ENCODE measurements at places on chromosomes 7 and 10. TPM values are rescaled to one million over a fixed set of nuclear protein-coding genes. Genes with fewer than 3 reads are reported as not detected.
A peak's percentile ranks its signal among the peaks of the same experiment; 100 is the strongest.

The NRG3 gene
- not detected for total RNA-seq

The ABCB4 gene
- total RNA-seq, result not detected

GRCh38 chr7:4633012-4633411, 49.1 kb upstream of the FOXK1 start:
- no peaks in the 10 kb centered on the region for H3K27me3 ChIP-seq
- no peak for DNase-seq
- H3K27ac ChIP-seq, result no peak overlapping the region

DNA sequence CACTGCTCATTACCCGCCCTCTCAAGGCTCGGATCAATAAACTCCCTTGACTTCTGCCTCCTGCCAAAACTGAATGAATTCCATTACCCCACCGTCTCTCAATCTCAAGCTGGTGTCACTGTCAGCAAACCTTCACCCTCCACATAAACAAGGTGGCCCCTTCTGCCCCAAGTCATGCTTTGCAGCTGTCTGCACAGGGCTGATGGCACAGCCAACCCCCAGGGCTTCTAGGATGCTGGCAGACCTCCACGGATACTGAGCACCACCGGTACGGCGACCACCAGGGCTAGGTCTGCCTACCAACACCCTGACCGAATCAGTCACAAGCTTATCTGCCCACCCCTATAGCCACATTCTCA, 46.1 kb downstream of the PARD3 start:
- no peaks in the 10 kb centered on the region for H3K4me1 ChIP-seq
- no peak overlapping the region for H3K27ac ChIP-seq
- no peaks in the 10 kb centered on the region for H3K36me3 ChIP-seq
- no peak overlapping the region for H3K4me3 ChIP-seq
- H3K27me3 ChIP-seq, result peaks cover 8% of the 10 kb centered on the region
- DNase-seq, result no peak

DNA sequence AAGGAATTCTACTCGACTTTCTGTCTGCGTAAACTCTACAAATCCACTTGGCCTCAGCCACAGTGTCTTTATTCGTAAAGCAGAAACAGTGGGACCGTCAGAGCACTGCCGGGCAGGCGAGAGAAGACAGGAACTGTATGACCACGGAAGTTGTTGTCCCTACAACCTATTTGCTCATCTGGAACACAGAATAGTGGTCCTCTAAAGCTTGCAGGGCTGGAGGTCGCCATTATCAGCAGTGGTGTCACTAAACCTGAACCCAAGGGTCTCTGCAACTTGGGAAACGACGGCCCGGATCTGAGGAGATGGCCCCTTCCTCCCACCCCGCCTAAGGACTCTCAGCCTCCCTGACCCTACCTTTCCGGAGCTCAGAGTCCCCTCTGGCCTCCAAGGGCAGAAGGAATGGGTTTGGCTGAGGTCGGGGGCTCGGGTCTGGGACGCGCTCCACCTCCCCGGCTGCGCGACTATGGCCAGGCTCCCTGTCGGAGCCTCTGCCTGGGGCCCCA, 442 bp downstream of the STYXL1 start:
- H3K4me1 ChIP-seq, result peaks cover 39% of the 10 kb centered on the region
- H3K36me3 ChIP-seq, result peaks cover 37% of the 10 kb centered on the region
- peak overlapping the region; percentile 96 for H3K4me3 ChIP-seq

Data from activated CD8-positive, alpha-beta T cell treated with anti-CD3 and anti-CD28 coated beads, Interleukin-2, amount 10 ng/mL, durations not matched to agents 7 days and 5 days (primary cell).